ENCODE measurements at places on chromosomes 7 and 10. TPM values are rescaled to one million over a fixed set of nuclear protein-coding genes. Genes with fewer than 3 reads are reported as not detected.

Gene ARHGEF35
- total RNA-seq = 1.2 TPM

Gene MORN4
- 3.4 TPM for total RNA-seq

Gene CPA2
- not detected for total RNA-seq

Gene ASB4
- total RNA-seq = not detected

Gene CFAP69
- total RNA-seq = 3.5 TPM

Gene DDX50
- total RNA-seq = 44.5 TPM

Gene PLAC9
- total RNA-seq = 13.4 TPM

Gene CDHR1
- not detected for total RNA-seq

Gene LSM5
- total RNA-seq = 20.9 TPM

Gene SFTPA1
- total RNA-seq = not detected

Gene WIPF3
- total RNA-seq = not detected

Gene TAS2R40
- total RNA-seq = not detected

Data from epithelial cell of alveolus of lung (primary cell).